Stimulated activated CD8-positive, alpha-beta memory T cell treated with anti-CD3 and anti-CD28 coated beads, Interleukin-2, amount 100 ng/mL, for 48 hours (primary cell): ENCODE measurements at places on chromosomes 7 and 10.

- DNase-seq = no peak
Observed at GRCh38 chr10:58531084-58531695, 18.5 kb downstream of the BICC1 start.

- no peak for DNase-seq
Observed at GRCh38 chr10:92239151-92239599, 51.7 kb downstream of the CPEB3 start.

GRCh38 chr7:43847496-43847895, 21.8 kb downstream of the MRPS24 start:
- DNase-seq = no peak

DNA sequence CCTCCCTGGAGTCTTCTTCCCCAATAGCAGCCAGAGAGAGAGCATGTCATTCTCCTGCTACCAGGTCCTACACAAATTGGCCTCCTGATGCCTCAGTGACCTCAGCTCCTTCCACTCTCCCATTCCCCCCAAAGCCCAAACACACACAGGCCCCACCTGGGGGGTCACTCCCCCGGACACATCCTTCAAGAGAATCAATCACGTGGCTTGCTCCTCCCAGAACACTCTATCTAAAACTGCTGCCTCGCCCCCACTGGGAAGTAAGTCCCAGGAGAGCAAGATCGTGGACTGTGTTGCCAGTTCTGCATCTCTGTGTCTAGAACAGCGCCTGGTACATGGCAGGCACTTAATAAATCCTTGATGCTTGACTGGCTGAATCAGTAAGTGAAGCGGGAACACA, 2.5 kb upstream of the HSPA12A start:
- no peak for DNase-seq

- no peak for DNase-seq
Observed at GRCh38 chr10:117553142-117553814, 10.7 kb downstream of the EMX2 start.

GRCh38 chr7:82183634-82184033, 259.9 kb downstream of the CACNA2D1 start:
- DNase-seq = no peak

- no peak for DNase-seq
Observed at GRCh38 chr10:121926671-121927317, 1.0 kb downstream of the ATE1 start.

DNA sequence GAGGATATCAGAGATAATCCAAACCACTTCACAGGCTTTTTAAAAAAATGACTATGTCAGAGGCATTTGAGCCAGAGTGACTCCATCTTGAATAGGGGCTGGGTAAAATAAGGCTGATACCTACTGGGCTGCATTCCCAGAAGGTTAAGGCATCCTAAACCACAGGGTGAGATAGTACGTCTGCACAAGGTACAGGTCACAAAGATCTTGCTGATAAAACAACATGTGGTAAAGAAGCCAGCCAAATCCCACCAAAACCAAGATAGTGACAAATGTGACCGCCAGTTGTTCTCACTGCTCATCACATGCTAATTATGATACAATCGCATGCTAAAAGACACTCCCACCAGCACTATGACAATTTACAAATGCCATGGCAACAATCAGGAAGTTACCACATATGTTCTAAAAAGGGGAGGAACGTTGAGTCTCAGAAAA, 177.5 kb downstream of the RAPGEF5 start:
- no peak for DNase-seq

GRCh38 chr7:47453093-47454061, 128.5 kb downstream of the TNS3 start:
- DNase-seq = no peak

- no peak for DNase-seq
Observed at GRCh38 chr7:9026121-9026520, 592.7 kb downstream of the NXPH1 start.

DNA sequence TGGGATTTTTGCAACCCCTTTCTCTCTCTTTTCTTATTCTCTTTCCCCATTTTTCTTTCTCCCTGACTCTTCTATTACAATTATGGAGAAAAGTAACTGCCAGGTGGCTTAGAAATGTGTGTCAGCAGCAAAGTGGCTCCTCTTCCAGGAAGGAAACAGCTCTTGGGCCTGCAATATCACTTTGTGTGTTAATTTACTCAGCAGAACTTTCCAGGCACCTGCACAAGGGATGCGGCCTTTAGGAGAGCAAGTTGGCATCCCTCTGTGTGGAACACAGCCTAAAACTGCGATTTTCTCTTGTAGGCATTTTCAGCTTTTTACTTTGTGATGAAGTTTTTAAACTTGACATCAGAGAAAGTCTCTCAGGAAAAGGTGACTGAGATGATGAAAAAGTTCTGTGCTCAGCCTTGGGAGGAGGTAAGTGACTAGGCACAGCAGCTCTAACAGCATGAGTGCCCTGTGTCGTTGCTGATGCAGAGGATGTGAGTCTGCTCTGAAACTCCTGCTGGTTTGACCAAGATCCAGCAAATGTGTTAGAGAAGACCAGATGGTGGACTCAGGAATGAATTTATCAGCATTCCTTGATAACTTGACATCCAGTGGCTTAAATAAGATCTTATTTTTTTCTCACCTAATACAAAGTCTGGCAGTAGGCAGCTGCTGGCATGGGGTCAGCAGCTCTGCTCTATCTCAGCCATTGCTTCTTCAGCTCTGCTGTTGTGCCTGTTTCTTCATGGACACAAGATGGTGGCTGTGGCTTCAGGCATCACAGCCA, 47.4 kb upstream of the CC2D2B start:
- DNase-seq = no peak

- DNase-seq = no peak
Observed at GRCh38 chr7:4048336-4048735, 633.8 kb upstream of the FOXK1 start.

- no peak for DNase-seq
Observed at GRCh38 chr7:5334671-5335070, 51.9 kb downstream of the SLC29A4 start.

DNA sequence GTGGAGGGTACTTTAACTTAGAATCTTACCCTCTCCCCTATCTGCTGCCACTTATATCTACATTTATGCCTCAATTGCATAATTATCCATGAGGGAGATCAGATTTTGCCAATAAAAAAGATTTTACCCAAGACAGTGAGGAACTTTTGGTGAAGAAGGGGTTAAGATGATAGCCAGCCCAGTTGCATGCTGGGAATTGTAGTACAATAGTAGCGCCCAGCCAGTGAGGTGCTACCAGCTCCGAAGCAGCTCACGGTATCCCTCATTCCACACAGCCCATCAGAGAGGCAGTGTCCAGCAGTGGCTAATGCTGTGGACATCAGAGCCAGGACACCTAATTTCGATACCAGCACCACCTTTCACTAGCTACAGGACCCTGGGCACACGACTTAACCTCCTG, 5.9 kb upstream of the LGI1 start:
- DNase-seq = no peak

DNA sequence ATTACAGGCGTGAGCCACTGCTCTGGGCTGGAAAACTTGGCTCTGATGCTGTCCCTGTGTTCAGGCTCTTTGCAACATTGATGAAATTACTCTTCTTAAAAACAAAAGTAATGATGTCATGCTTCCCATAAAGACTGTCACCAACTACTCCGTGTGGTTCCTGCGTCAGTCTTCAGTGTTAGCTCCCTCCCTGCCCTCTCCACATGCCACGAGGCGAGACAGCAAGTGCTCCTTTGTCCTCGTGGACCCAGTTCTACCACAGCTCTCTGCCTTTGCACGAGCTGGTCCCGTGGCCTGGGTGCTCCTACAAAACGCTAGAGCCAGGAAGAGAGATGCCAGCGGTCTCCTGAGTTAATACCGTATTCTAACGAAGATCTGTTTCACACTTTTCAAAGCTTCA, 194.5 kb downstream of the SDK1 start:
- DNase-seq = no peak

GRCh38 chr7:151461942-151462230, 21.9 kb upstream of the CRYGN start:
- no peak for DNase-seq

- no peak for DNase-seq
Observed at GRCh38 chr10:63256009-63256773, 123.1 kb downstream of the NRBF2 start.

- DNase-seq = no peak
Observed at GRCh38 chr10:132301371-132302330, 6.1 kb downstream of the STK32C start.

- DNase-seq = no peak
Observed at GRCh38 chr7:155741082-155741481, 71.2 kb downstream of the SHH start.

DNA sequence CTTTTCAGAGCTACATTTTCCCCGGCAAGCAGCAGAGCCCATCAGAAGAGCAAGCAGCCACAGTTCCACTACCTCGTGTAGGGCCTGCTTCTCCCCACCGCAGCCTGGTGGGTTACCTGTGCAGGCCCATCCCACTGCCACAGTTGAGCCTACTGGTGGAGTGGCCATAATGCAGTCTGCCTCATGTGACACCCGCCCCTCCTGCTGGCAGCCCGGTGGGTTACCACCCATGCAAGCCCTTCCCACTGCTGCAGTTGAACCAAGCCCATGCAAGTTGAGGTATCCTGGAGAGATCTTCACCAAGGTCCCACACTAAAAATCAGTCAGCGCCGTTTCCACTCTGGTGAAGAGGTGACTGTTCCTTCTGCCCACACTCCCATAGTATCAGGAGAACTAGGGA, 32.1 kb upstream of the CNNM1 start:
- DNase-seq = no peak

- DNase-seq = no peak
Observed at GRCh38 chr10:65719790-65720189, 1206.0 kb upstream of the LRRTM3 start.

GRCh38 chr10:132570771-132571649, 33.4 kb downstream of the INPP5A start:
- DNase-seq = no peak

- no peak for DNase-seq
Observed at GRCh38 chr10:10532826-10533225, 484.8 kb upstream of the CELF2 start.

DNA sequence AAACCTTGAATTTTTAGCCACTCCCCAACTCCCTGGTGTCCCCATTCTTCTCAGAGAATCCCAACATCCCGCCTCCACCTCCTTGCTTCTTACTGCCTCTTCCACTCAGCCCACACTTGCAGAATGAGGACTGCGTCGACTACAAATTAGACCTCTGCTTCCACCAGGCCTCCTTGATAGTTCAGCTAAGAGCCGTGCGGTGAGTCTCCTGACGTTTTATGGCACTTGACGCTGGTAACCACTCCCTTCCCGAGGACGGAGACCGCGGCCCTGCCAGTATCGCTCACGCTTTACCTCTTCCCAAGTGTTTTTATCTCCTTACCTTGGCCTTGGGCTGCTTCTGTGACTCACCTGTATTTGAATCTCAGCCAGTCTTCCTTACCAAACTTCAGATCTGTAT, 31.1 kb downstream of the RBM17 start:
- no peak for DNase-seq

- DNase-seq = no peak
Observed at GRCh38 chr10:87612115-87612514, 47.6 kb upstream of the PAPSS2 start.

- no peak for DNase-seq
Observed at GRCh38 chr7:17774248-17774647, 166.0 kb downstream of the SNX13 start.

- DNase-seq = no peak
Observed at GRCh38 chr7:378551-379455, 88.8 kb downstream of the FOXL3 start.

- DNase-seq = no peak
Observed at GRCh38 chr10:58400609-58401008, 15.4 kb downstream of the TFAM start.

- no peak for DNase-seq
Observed at GRCh38 chr7:37112876-37113275, 335.8 kb downstream of the ELMO1 start.

GRCh38 chr10:28692050-28692449, 14.7 kb downstream of the BAMBI start:
- no peak for DNase-seq

- DNase-seq = no peak
Observed at GRCh38 chr10:14016011-14016536, 314.6 kb downstream of the FRMD4A start.

DNA sequence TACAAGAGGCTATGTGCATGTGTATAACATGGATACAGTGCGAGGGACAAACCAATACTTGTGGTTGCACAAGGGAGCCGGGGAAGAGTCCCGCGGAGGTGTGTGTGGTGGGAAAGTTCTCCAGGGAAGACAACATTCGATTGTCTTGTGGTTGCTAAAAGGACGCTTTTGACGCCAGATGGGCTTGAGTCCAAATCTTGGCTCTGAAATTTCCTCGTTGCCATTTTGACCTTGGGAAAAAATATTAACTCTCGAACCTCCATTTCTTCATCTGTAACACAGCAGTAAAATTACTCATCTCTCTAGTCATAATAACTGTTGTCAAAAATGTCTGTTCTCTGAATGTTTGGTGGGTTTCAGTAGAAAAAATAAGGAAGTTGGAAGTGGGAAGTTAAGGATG, 16.5 kb downstream of the PLXDC2 start:
- no peak for DNase-seq

DNA sequence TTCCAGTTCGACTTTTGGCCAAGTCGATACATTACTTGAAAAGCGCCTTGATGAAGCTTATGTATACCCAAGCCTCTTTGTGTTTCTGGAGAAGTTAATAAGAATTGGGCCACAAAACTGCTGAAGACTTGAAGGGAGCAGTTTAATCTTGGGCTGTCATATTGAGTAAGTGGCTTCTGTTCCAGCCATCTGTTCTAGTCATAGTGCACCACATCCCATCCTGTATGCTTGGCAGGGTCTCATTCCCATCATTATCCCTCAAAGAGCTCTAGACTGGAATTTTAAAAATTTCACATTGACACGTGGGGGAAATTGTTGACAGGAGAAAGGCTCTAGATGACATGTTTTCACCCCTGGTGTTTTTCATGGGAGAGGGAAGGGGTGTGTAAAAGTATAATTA, 196.6 kb upstream of the PLPP4 start:
- DNase-seq = no peak

- no peak for DNase-seq
Observed at GRCh38 chr7:66729274-66729673, 11.3 kb upstream of the RABGEF1 start.

DNA sequence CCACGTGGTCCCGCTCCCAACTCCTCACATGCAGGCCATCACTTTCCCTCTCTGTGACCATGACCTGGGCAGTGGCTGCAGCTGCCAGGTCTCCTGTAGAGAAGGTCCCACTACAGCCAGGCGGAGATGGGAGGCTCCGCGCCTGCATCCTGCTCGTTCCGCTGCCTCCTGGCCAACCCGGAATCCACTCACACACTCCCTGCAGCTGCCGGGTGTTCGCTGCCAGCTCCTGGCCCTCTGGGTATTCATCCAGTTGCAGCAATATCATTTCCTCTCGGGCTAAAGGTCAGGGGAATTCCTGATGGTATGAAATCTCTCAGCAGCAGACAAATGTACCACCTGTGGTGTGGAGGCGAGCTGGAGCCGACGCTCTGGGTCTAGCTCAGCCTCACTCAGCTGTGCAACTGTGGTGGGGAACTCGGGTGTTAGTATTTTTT, 65.7 kb downstream of the TLL2 start:
- DNase-seq = no peak

DNA sequence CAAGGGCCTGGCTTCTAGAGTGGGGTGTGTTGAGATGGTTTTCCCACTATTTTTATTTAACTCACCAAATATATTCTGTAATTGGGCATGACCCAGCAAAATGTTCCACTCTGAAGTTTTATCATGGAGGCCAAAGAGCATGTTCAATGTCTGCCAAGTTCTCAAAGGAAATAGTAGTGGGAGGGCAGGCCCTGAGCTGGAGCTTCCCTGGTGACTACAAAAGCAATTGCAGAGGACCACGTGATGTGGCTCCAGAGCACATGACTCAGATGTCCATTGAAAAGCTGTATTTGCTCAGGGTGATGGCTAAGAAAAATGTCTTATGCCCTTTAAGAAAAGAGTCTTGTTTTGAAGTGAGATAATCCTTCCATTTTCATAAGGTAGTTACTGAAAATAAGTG, 1024.8 kb downstream of the LRMDA start:
- no peak for DNase-seq
